Activated CD4-positive, alpha-beta T cell treated with anti-CD3 and anti-CD28 coated beads, Interleukin-2, amount 50 U/mL, for 1 hour (primary cell): ENCODE measurements at places on chromosomes 5 and 9.

GRCh38 chr5:40787986-40788385 is 10.2 kb downstream of the PRKAA1 start:
- DNase-seq: no peak

GRCh38 chr5:132408965-132409364 is 39.5 kb downstream of the SLC22A5 start:
- DNase-seq: no peak

GRCh38 chr9:38226491-38226951 is 157.5 kb upstream of the SHB start:
- DNase-seq: no peak

DNA sequence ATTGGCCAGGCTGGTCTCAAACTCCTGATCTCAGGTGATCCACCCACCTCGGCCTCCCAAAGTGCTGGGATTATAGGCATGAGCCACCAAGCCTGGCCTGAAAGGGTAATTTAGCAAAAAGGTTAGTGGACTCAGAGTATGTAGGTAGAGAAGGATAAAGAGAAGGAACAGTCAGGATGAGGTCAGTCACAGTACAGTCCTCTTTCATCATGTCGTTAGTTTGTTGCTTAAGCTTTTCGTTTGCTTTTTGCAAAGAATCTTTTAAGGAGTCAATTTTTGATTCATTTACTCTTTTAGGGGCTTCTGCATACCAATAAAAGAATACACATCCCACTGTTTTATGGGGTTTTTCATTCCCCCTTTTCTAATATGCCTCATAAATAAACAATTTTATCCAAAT is 17.8 kb upstream of the GBGT1 start:
- DNase-seq: no peak

- DNase-seq: no peak
Measured at GRCh38 chr5:132981288-132981687, 17.9 kb upstream of the AFF4 start.

DNA sequence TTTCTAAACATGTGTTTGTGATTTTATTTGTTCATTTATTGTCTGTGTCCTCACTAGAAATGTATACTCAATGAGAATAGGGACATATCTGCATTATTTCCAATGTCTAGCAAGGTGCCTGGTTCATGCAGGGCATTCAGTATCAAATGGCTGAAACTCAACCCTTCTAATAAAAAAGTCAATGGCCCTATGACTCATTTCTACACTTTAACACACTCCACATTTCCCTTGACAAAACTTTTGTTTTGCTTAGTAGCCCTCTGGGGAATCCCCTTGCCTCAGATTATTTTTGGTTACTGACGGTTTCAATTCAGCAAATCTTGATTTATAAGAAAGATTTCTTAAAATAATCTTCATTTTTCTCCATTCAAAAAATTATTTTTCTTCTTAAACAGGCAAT is 206.0 kb upstream of the DMRTA1 start:
- DNase-seq: no peak

DNA sequence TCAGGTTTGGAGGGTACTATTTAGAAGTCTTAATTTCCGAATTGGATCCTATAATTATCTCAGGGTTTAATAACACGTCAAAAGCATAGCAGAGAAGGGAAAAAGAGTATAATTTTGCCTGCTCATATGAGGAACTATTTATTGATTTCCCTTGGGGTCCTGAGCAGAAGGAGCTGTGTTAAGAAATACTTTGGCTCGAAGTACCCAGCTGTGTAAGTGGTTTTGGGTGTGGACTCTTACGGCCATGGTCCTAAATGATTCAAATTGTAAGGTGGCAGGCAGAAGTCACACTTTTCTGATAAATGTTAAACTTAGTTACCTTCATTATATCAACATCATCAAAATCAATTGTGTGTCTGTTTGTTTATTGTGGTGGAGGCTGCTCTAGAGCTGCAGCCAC is 190.4 kb downstream of the MTRR start:
- DNase-seq: no peak

- no peak for DNase-seq
Measured at GRCh38 chr9:68841276-68842052, 136.4 kb downstream of the PIP5K1B start.

- DNase-seq: no peak
Measured at GRCh38 chr9:94801681-94802080, 75.2 kb downstream of the AOPEP start.

GRCh38 chr9:113695901-113696300 is 180.2 kb upstream of the ZNF618 start:
- no peak for DNase-seq

GRCh38 chr5:1594357-1595106 is 70.8 kb upstream of the LPCAT1 start:
- DNase-seq: peak; percentile 65

DNA sequence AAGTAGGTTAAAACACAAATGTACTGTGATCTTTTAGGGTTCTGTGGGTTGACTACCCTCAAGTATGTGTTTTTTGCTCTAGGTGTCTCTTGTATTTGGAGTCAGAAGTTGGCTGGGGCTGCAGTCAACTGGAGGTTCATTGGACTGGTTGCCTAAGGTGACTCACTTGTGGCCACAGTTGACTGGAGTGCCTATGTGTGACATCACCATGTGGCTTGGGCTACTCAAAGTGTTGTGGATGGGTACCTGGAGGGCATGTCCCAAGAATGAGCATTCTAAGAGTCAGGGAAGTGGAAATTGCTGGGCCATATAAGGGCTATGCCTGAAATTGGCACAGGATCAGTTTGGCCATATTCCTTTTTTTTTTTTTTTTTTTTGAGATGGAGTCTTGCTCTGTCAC is 27.4 kb downstream of the SNX30 start:
- no peak for DNase-seq

DNA sequence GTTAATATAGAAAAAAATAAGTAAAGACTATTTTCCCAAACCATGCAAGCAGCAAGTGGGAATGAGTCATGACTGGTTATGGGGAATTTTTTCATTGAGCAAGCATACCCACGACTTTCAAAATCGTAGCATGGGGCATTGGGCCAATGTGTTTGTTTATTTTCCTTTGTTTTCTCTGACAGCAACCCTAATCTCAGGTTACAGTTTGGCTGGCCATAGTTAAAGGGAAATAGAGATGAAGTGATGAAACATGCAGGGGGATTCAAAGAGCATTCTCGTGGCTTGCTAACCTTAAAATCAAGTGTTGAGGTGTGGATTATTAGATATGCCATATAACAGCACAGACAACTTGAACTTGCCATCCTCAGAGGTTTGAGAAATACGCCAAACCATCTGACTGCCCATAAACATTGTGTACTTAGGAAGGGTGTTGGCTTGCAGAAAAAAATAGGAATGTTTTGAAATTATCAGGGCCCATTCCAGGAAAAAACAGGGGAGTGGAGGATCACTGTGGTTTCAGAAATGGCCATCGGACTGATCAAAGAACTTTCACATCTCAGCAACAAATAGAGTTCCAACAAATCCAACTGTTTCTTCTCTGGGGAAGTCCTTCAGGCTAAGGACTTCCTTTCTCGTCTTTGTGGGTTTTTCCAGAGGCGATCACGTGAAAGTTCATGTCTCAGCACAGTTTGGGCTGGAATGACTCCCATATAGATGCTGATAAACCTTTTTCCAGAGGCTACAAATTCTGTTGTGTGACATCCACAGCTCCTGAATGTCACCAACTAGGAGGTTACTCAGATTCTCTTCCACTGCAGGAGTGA is 259.1 kb downstream of the SYK start:
- DNase-seq: no peak

- peak; percentile 66 for DNase-seq
Measured at GRCh38 chr5:69007726-69008368, 86.0 kb upstream of the SLC30A5 start.

- no peak for DNase-seq
Measured at GRCh38 chr5:1201327-1202025, at the start of gene SLC6A19. Gene SLC6A19, plus strand, starts transcription at chr5:1201595. Its CDS starts 56 bp downstream, at chr5:1201651.

DNA sequence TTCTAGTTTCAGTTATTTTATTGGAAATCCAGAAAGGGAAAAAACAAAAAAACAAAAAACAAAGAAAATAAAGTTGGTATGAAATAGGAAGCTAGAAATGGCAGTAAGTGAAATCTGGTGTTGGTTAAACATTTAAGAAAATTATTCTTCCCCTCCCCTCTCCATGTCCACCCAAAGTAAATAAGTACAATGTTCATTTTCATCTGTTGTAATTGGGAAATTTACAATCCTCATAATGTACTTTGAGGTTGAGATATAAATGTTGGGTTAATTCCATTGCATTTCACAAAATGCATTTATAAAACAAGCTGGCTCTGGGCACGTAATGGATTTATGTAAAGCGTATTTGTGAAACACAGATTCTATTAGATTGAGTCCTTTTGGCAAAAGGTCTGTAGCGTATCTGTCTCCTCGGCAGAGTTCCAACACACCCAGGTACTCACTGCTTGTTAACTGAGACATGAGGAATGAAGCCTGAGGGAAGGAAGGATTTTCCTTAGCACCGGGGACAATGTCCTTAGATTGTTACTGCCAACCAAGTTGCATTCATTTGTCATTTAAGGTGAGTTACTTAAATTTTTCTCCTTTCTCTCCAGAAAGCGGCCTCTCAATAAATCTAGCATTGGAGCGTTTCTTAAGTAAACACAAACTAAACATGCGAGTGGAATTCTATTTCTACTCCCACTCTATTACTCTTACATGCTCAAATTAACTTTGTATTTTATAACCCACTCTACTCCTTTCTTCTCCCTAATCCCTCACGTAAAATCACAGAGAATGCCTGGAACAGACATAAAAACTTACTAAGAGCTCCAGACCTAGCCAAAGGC is 912.3 kb upstream of the WWC1 start:
- no peak for DNase-seq

DNA sequence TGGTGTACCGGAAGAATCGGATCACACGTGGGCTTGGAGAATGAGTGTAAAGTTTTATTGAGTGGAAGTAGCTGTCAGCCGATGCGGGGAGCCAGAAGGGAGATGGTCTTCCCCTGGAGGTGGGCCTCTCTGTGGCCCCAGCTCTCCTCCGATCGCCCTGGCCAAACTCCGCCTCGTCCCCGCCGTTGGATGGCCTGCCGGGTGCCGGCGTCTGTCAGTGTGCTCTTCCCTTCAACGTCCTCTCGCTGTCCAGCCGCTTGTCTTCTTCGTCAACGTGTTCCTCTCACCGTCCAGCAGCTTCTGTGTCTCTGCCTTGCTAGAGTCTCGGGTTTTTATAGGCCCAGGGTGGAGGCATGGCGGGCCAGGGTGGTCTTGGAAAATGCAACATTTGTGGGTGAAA is 27.6 kb upstream of the TMEM215 start:
- no peak for DNase-seq

DNA sequence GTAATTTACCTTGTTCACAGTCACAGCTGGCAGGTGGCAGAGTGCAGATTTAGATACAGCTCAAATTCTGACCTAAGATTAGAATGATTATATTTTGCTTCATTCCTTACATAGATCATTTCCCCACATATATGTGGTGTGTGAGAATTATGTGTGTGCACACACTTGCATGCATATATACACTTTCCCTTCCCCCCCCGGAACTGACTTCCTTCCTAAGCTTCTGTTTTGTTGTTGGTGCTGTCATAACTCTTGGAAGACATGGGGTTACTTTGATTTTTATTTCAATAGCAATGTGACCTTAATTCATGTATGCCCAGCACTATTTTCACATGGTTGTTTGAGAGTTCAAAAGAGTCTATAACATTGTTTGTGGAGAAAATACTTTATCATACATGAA is 112.8 kb downstream of the CMYA5 start:
- no peak for DNase-seq

DNA sequence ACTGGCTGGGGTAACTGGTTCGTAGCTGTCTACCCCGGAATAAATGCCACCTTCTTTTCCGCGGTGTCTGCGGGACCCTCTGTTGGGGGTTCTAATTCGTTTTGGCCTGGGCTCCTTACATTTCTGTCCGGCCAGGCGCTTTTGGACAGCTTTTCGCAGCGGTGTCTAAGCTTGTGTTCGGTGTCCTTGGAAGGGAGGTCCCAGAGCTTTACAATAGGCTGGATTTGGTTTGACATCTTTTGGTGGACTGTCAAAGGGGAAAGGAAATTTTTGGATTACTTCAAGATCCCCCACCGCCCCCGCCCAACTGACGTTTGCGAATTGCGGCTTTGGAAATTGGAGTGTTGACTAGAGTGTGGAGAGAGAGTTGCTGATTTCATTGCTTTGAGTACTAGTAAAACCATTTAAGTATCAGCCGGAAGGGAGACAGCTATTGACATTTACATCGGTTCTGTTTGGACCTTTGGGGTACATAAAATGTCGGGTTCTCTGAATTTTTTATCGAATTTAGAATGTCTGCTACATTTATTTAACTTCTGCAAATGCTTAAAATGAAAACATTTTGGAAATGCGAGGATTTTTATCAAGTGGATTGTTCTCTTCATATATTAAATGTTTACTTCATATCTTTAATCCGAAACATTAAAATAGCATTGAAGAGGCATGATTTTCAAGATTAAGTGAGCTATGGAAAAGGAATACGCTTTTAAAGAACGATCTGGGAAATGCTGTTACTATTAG is 4.7 kb upstream of the PURA start:
- no peak for DNase-seq

GRCh38 chr5:171624396-171624795 is 161.2 kb upstream of the SMIM23 start:
- DNase-seq: no peak
